ENCODE measurements at places on chromosomes 12 and 14. TPM values are rescaled to one million over a fixed set of nuclear protein-coding genes. Genes with fewer than 3 reads are reported as not detected.

The KRT2 gene
- total RNA-seq = not detected

The IL22 gene
- total RNA-seq = not detected

The ING4 gene
- total RNA-seq = 16.8 TPM

The STXBP6 gene
- 1.4 TPM for total RNA-seq

DNA sequence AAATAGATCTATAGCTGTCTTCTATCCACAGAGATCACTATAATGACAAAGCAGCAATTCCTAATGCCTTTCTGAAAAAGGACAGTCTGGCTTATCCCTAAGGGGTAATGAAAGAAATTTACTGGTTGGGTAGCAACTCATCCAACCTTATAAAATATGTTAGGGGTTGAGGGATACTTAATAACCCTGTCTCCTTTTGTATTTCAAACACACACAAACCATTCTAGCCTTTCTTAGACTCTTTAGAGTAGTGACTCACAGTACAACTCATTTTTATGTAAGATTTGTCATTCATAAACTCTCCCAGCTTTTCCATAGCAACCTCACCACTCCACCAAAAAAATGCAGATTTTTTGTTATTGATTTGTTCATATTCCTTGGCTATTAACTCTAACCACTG is 167.9 kb downstream of the FSCB start:
- no peak for DNase-seq
- no peak overlapping the region for H3K27ac ChIP-seq
- H3K27me3 ChIP-seq = no peaks in the 10 kb centered on the region
- no peaks in the 10 kb centered on the region for H3K4me1 ChIP-seq

DNA sequence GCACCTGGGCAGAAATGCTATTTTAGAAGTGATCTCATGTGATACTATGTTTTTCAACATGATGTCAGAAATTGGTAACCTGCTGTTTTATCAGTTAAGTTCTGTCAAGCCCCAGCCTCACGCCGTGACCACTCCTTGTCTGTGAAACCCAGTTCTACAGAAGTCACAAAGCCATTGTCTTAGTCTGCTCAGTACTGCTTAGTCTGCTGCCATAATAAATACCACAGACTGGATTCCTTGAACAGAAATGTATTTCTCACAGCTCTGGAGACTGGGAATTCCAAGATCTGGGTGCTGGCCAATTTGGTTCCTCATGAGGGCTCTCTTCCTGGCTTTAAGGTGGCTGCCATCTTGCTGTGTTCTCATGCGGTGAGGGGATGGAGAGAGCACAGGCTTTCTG is 176.9 kb downstream of the PRKCH start:
- no peaks in the 10 kb centered on the region for H3K36me3 ChIP-seq
- no peak overlapping the region for H3K27ac ChIP-seq
- no peaks in the 10 kb centered on the region for H3K27me3 ChIP-seq
- no peak for DNase-seq

- H3K27me3 ChIP-seq = peaks cover 9% of the 10 kb centered on the region
- no peaks in the 10 kb centered on the region for H3K36me3 ChIP-seq
- no peak overlapping the region for H3K27ac ChIP-seq
- peak overlapping the region; percentile 32 for H3K4me3 ChIP-seq
These were observed 21.6 kb upstream of the GPR132 start for GRCh38 chr14:105086833-105087307.

- no peak overlapping the region for H3K4me3 ChIP-seq
- no peaks in the 10 kb centered on the region for H3K4me1 ChIP-seq
- H3K27ac ChIP-seq = no peak overlapping the region
- no peaks in the 10 kb centered on the region for H3K27me3 ChIP-seq
- no peaks in the 10 kb centered on the region for H3K36me3 ChIP-seq
These were observed 312.0 kb downstream of the KCNC2 start for GRCh38 chr12:74897425-74898211.

DNA sequence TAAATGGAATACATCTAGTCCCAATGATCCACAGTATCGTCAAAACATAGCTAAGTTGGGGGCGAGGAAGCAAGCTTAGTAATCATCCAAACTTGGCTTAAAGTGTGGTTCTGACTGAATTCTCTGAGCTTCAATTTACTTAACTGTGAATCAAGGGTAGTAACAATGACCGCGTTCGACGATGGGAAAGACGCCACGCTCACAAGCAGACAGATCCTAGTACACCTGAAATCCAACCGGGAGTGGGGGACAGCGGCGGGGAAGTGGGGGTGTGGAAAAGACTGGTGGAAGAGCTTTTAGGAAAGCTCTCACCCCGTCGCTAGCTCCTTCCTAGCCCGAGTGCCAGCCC is 433 bp downstream of the COX16 start:
- no peak for DNase-seq
- peak overlapping the region; percentile 77 for H3K27ac ChIP-seq
- no peaks in the 10 kb centered on the region for H3K4me1 ChIP-seq
- no peaks in the 10 kb centered on the region for H3K27me3 ChIP-seq
- no peaks in the 10 kb centered on the region for H3K36me3 ChIP-seq

DNA sequence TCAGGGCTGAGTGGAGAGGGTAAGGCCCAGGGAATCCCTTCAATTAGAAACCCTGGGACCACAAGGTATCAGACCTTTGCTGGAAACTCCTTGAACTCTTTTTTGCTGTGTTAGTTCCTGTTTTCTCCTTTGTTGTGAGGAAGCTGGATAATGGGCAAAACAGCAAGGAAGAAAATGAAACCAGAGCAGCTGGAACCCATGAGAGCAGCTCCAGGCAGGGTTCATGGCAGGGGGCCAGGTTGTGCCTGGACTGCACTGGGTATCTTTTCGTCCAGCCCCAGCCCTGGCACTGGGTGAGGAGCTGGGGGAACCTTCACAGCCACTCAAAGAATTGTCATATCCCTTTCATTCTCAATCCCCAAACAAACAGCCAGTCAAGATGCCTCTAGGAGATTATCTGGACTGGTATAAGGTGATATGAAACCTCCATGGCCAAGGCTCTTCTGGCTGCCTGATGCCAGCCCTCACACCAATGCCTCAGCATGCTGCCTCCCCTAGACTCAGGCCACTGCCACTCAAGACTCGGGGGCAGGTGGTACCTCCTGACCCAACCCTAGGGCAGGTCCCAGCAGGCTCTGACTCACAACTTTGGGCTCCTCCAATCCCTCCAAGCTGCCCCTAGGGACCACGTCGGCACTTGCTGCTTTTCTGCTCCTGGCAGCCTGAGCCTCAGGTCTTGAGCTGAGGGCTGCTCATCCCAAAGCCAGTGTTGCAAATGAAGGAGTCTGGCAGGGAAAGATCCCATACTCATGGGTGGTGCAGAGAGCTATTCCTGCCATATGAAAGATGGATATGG is 16.5 kb downstream of the FAM186B start:
- DNase-seq = no peak
- H3K4me1 ChIP-seq = no peaks in the 10 kb centered on the region
- H3K4me3 ChIP-seq = no peak overlapping the region
- H3K27ac ChIP-seq = no peak overlapping the region

DNA sequence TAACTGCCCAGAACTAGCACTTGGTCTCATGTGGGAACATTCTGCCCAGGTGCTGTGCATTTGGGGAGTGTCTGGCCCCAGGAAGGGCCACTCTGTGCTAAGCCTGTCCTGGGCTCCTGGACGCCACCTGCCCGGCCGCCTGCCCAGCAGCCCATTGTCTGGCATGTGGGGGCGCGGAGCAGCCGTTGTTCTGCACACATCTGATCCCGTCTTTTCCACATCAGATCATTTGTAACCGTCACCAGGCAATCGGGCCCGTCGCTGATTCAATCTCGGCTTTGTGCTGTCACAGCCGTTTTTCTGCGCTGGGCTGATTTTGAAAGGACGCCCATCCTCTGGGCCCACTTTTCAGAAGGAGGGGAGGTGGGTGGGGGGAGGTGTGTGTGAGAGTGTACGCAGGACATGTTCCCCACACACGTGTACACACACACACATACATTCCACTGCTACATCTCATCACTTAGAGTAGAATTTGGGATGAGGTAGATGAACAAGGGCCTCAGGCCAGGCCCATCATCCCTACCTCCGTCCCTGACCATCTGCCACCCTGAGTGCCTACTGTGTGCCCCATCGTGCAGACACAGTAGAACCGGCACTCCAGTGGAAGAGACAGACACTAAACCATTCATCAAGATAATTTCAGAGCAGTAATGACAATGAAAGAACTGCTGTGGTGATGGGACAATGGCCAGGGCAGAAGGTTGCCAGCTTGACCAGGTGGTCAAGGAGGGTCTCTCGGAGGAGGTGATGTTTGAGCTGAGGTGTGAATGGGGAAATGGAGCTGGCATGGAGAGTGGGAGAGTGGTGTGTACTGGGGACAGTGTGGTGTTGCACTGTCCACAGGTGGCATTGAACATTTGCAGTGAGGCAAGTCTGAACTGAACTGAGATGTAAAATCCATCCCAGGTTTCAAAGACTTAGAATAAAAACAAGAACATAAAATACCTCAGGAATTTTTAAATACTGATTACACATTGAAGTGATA is 19.0 kb downstream of the FAM222A start:
- H3K27me3 ChIP-seq = no peaks in the 10 kb centered on the region
- no peak overlapping the region for H3K27ac ChIP-seq
- no peak for DNase-seq
- H3K4me1 ChIP-seq = peaks cover 23% of the 10 kb centered on the region
- no peak overlapping the region for H3K4me3 ChIP-seq
- H3K36me3 ChIP-seq = no peaks in the 10 kb centered on the region

GRCh38 chr14:104571246-104571645 is 8.3 kb upstream of the C14orf180 start:
- H3K36me3 ChIP-seq = no peaks in the 10 kb centered on the region
- DNase-seq = no peak
- no peak overlapping the region for H3K4me3 ChIP-seq
- no peak overlapping the region for H3K27ac ChIP-seq

DNA sequence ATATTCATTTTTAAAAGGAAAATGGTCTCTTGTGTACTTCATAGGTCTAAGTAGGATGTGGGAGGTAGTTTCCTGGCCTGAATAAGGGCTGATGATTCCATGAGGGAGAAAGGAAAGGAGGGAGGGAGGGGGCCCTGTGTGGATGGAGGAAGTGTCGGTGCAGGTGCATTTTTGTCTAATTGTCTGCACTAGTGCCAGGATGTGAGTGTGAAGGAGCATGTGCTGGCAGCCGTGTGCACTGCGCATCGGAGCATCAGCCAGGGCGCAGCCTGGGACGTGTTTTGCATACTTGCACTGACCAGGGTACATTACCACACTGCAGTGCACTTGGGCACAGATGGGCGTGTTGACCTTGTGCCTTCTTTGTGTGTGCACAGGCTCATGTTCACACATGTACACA is 29.2 kb downstream of the SMUG1 start:
- DNase-seq = no peak
- no peak overlapping the region for H3K27ac ChIP-seq
- H3K4me3 ChIP-seq = no peak overlapping the region
- no peaks in the 10 kb centered on the region for H3K27me3 ChIP-seq
- H3K4me1 ChIP-seq = no peaks in the 10 kb centered on the region

DNA sequence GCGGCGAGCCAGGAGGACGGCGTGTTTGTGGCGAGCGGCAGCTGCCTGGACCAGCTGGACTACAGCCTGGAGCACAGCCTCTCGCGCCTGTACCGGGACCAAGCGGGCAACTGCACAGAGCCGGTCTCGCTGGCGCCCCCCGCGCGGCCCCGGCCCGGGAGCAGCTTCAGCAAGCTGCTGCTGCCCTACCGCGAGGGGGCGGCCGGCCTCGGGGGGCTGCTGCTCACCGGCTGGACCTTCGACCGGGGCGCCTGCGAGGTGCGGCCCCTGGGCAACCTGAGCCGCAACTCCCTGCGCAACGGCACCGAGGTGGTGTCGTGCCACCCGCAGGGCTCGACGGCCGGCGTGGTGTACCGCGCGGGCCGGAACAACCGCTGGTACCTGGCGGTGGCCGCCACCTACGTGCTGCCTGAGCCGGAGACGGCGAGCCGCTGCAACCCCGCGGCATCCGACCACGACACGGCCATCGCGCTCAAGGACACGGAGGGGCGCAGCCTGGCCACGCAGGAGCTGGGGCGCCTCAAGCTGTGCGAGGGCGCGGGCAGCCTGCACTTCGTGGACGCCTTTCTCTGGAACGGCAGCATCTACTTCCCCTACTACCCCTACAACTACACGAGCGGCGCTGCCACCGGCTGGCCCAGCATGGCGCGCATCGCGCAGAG is 873 bp downstream of the PLXNC1 start:
- no peak overlapping the region for H3K27ac ChIP-seq
- H3K36me3 ChIP-seq = no peaks in the 10 kb centered on the region
- peak; percentile 65 for DNase-seq
- H3K4me3 ChIP-seq = peak overlapping the region; percentile 45

- no peak for DNase-seq
- peaks cover 4% of the 10 kb centered on the region for H3K36me3 ChIP-seq
- H3K4me1 ChIP-seq = no peaks in the 10 kb centered on the region
- no peaks in the 10 kb centered on the region for H3K27me3 ChIP-seq
These were observed 780 bp downstream of the SERPINA4 start for GRCh38 chr14:94562022-94562421.

GRCh38 chr14:35346738-35347322 is 54.6 kb downstream of the PSMA6 start:
- no peaks in the 10 kb centered on the region for H3K36me3 ChIP-seq
- no peak for DNase-seq
- peak overlapping the region; percentile 72 for H3K27ac ChIP-seq
- peaks cover 69% of the 10 kb centered on the region for H3K4me1 ChIP-seq

DNA sequence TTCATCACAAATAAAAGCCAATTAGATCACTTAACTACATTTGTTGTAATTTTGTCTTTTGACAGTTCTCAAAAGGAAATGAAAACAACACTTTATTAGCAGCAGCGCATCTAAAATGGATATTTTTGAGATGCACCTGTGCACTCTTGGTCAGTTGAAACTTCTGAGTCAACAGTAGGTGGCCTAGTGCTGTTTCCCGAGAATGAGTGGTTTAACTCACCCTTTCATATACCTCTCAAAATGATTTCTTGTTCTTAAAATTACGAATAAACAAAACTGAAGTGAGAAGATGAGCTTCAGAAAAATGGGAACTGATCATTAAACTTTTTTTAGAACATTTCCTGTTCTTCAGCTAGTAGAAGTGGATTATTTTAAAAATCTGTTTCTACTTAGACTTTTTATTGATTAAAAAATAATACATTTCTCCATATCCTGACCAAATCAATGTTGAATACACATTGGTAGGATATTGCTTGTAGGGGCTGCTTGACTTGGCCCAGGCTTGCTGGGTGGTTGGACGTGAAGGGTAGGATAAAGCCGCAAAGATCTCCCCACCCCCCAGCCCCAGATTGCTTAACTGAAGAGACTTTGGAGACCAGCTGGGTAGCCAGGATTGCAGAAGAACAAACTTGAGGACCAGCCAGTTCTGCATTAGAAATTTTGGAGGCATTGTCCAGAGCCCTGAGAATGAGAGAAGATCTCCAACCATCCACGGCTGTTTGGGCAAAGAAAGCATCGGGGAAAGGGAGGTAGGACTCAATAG is 22.3 kb upstream of the STK38L start:
- no peak for DNase-seq
- no peak overlapping the region for H3K27ac ChIP-seq
- H3K36me3 ChIP-seq = no peaks in the 10 kb centered on the region
- no peaks in the 10 kb centered on the region for H3K4me1 ChIP-seq
- H3K4me3 ChIP-seq = no peak overlapping the region
- H3K27me3 ChIP-seq = no peaks in the 10 kb centered on the region

GRCh38 chr12:104485651-104486362 is 29.1 kb downstream of the CHST11 start:
- H3K27me3 ChIP-seq = no peaks in the 10 kb centered on the region
- H3K4me1 ChIP-seq = no peaks in the 10 kb centered on the region
- no peak overlapping the region for H3K27ac ChIP-seq
- no peaks in the 10 kb centered on the region for H3K36me3 ChIP-seq

- peaks cover 25% of the 10 kb centered on the region for H3K36me3 ChIP-seq
- H3K4me3 ChIP-seq = no peak overlapping the region
- H3K4me1 ChIP-seq = no peaks in the 10 kb centered on the region
- H3K27ac ChIP-seq = no peak overlapping the region
- no peaks in the 10 kb centered on the region for H3K27me3 ChIP-seq
These were observed 9.0 kb downstream of the PUS1 start for GRCh38 chr12:131938082-131938481.

Data from right lobe of liver (tissue), 6 donors.